Endothelial cell (in vitro differentiated cells): ENCODE measurements at places on chromosomes 11 and 22.

DNA sequence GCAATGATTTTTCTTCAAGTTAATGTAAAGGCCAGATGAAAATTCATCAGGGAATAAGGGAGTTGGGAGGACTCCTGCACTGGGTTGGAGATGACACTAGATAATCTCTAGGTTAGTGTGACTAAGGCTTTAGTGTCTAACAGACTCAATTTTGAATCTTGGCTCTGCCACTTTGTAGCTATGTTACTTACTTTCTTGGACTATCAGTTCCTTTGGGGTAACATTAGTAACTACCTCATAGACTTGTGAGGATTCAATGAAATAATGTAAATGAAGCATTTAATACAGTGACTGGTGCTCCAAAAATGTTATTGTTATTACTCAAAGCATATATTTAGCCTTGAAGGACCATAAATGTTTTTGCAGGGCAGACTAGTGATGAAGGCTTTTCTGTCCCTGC lies 9.6 kb upstream of the CCDC89 start:
- DNase-seq = no peak

- DNase-seq = no peak
Measured at GRCh38 chr11:77510095-77510494, 36.2 kb upstream of the PAK1 start.

DNA sequence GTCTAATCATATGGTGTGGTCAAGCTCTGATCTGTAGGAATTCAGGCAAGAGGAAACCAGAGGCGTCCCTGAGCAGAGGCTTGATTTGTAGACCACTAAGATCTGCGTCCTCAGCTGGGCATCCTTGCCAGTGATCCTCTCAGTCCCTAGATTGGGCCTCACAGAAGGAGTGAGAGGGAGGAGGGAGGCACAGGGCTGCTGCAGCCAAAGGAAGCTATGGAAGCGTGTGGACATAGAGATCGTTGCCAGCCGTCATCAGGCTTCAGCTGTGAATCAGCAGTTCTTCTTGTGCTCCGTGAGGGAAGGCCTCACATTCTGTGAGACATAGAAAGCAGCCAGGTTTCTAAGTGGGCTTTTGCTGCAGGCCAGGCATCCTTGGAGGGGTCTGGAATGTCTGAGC lies 254.6 kb upstream of the KIRREL3 start:
- no peak for DNase-seq

- DNase-seq = no peak
Measured at GRCh38 chr22:40982482-40983385, 31.6 kb downstream of the RBX1 start.

DNA sequence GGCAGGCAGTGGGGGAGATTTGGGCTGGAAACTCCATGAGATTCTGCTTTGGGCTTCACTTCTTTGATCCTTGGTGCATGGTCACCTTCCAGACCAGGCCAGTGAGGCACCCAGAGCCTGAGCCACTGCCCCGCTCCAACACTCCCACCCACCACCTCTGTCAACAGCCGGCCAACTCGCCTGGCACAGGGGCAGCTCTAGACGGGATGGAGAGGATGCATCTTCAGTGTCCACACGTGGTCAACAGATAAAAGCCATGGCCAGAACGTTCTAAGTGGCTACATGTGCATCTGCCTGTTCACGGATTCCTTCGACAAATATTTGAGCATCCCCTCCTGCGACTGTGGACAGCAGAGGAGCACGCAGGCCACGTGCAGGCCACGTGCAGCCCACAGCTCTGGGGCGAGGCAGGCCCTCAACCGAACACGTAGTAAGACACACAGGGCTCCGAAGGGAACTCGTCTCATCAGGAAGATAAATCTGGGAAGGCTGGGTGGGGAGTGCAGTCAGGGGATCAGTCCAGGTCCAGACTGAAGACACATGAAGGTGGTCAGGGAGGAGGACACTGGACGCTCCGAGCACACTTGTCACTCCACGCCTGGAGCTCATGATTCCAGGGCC lies 1.2 kb downstream of the LRRC56 start:
- no peak for DNase-seq

GRCh38 chr11:59730896-59731565 lies 17.4 kb upstream of the OR10V1 start:
- no peak for DNase-seq

DNA sequence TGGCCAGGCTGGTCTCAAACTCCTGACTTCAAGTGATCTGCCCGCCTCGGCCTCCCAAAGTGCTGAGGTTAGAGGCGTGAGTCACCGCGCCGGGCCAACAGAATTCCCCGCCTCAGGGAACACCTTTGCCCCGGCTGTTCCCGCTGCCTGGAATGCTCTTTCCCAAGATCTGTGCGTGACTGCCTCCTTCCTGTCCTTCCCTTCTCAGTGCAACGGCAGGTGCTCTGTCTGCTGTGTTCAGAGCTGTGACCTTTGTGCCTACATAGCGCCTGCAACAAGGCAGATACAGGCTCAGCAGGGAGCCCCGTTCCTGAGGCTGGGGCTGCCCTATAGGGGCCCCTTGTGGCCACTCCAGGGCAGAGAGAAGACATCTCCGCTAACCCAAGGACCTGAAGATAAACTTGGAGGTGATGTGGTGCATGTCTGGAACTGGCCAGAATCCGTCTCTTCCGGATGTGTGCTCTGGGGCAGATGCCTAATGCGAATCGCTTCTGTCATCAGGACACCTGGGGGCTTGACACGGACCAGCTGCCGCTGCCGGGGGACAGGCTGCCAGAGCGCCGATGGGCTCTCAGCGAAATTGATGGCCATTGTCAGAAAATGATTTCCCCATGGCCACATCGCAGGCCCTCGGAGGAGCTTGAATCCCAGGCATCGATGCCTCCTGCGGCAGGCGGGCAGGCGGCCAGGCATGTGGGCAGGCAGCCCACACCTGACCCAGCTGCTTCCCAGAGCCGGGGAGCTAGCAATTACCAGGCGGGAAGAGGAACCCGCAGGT lies 43.5 kb upstream of the TCF20 start:
- peak; percentile 60 for DNase-seq

- no peak for DNase-seq
Measured at GRCh38 chr11:60098508-60098907, 10.0 kb downstream of the MS4A2 start.

GRCh38 chr11:44868455-44869421 lies 81.9 kb downstream of the TP53I11 start:
- DNase-seq = no peak

GRCh38 chr11:73114835-73115220 lies 27.3 kb downstream of the FCHSD2 start:
- DNase-seq = no peak

- no peak for DNase-seq
Measured at GRCh38 chr22:28395920-28396753, 283.5 kb downstream of the TTC28 start.

- no peak for DNase-seq
Measured at GRCh38 chr22:30421695-30422480, 3.7 kb upstream of the MTFP1 start.

DNA sequence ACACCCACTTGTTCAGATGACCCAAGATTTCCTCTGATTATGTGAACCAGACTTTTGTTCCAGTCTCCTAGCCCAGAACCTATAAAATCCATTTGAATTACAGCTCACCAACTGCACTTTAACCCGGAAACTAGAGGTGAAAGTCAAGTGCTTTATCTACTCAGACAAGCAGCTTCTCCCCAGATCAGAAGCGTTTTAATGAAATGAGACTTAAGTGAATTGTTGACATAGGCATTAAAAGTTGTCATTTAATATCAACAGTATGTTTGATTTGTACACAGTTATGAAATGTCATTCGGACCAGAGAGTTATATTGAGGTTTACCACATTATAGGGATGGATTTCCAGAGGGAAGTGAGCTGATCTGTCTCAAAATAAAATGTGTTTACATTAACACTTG lies 52.0 kb downstream of the CADM1 start:
- no peak for DNase-seq

GRCh38 chr22:42646569-42647525 lies 2.3 kb downstream of the CYB5R3 start:
- DNase-seq = no peak

- no peak for DNase-seq
Measured at GRCh38 chr11:113674397-113674685, 31.8 kb downstream of the TMPRSS5 start.

GRCh38 chr22:30265823-30266444 lies 717 bp downstream of the OSM start:
- DNase-seq = no peak

GRCh38 chr11:14240221-14240620 lies 118.8 kb downstream of the RRAS2 start:
- DNase-seq = no peak

- DNase-seq = no peak
Measured at GRCh38 chr22:32511776-32512175, 37.2 kb downstream of the FBXO7 start.

DNA sequence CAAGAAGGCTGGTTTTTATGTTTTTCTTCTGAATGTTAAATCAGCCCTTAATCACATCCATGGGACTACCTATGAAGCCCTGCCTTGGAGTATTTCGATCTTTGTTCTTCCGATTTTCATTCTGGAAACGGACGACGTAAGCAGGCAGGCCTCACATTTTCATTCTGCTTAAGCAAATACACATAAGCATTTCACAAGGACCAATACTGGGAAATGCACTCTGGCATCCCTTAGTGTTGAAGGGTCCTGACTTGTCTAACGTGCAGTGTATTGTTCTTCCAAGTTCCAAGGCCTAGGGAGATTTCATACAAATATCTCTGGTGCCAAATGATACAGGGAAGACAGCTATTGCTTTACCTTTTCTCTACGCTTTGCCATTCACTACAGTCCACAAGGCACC lies 143.8 kb downstream of the LARGE1 start:
- DNase-seq = no peak

DNA sequence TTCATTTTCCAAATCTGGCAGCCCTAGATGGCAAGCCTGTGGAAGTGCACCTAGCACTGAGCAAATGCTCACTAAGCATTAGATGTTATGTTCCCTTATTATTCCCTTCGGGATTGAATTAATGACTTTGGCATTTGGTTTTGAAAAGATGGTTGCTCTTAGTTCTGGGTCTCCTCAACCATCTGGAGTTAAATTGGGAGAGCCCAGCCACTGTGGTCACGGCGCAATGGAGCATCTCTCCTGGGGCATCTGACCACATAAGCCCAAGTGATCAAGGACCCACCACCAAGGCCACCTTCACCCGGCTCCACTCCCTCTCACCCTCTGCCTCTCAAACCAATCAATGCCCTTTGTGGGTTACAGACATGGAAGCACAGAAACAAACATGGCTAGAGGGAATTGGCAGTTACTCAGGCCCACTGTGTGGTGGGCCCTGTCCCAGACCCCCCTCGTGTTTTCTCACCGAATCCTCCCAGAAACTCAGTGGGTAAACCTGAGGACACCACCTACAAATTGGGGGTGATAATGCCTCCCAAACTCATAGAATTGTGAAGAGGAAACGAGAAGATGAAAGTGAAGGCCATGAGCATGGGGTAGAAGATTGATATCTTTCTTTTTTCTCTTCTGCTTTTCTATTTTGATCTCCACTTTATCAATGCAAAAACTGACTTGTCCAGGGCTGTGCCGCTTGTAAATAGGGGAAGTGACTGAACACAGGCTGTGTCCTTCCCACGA lies 52.2 kb downstream of the IRAG1 start:
- no peak for DNase-seq

GRCh38 chr11:43992834-43993637 lies 50.6 kb downstream of the C11orf96 start:
- DNase-seq = no peak

GRCh38 chr11:73320763-73321603 lies 12.9 kb downstream of the ARHGEF17 start:
- no peak for DNase-seq

- DNase-seq = peak; percentile 20
Measured at GRCh38 chr11:34149786-34150185, 44.4 kb downstream of the NAT10 start.

GRCh38 chr22:21652547-21653545 lies 10.7 kb downstream of the SDF2L1 start:
- DNase-seq = no peak

DNA sequence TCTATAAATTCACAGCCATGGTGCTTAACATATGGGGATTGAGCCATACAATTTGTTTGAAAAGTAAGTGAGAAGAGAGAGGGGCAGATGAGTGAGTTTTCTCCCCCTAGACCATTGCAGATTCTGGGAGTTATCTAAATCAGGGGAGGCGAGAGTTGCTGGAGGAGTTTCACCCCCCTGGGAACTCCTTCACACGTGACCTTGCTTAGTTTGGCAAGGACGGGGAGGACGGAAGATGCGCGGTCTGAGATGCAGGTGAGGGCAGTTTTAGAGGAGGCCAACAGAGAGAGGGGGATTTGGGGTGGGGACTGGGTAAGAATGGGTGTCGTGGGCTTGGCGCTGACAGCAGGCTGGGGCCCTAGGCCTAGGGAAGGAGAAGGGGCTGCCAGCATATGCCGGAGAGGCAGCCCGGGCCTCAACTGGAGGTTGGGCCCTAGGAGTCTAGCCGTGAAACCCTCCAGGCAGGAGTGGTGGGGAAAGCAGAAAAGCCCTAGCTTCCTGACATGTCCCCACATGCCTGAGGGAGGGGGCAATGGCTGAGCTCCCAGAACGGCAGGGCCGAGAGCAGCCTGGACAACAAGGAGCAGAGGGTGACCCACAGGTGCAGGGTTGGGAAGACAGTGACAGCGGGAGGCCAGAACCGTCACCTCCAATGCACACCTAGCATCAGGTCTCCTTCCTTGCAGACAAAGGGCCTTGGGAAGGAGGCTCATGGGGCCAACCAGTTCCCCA lies 63.9 kb downstream of the ELFN2 start:
- no peak for DNase-seq

GRCh38 chr22:22906907-22907550 lies 19.4 kb downstream of the IGLL5 start:
- DNase-seq = no peak
